Activated T-helper 1 cell treated with Interleukin-2 at 50 U/mL for 16 hours (primary cell): ENCODE measurements at places on chromosomes 6 and 20.

GRCh38 chr6:66638099-66638498 is 931.1 kb upstream of the EYS start:
- DNase-seq: no peak

GRCh38 chr6:129936329-129937165 is 75.4 kb upstream of the TMEM244 start:
- peak; percentile 6 for DNase-seq

GRCh38 chr6:145822456-145822855 is 7.9 kb upstream of the FBXO30 start:
- no peak for DNase-seq

GRCh38 chr20:61092251-61092650 is 159.8 kb upstream of the CDH4 start:
- DNase-seq: no peak

- peak; percentile 13 for DNase-seq
Observed at GRCh38 chr6:107114926-107115694, at the start of gene BEND3. Gene BEND3, minus strand, starts transcription at chr6:107115515. Its CDS starts 16,230 bp downstream, at chr6:107099285.

DNA sequence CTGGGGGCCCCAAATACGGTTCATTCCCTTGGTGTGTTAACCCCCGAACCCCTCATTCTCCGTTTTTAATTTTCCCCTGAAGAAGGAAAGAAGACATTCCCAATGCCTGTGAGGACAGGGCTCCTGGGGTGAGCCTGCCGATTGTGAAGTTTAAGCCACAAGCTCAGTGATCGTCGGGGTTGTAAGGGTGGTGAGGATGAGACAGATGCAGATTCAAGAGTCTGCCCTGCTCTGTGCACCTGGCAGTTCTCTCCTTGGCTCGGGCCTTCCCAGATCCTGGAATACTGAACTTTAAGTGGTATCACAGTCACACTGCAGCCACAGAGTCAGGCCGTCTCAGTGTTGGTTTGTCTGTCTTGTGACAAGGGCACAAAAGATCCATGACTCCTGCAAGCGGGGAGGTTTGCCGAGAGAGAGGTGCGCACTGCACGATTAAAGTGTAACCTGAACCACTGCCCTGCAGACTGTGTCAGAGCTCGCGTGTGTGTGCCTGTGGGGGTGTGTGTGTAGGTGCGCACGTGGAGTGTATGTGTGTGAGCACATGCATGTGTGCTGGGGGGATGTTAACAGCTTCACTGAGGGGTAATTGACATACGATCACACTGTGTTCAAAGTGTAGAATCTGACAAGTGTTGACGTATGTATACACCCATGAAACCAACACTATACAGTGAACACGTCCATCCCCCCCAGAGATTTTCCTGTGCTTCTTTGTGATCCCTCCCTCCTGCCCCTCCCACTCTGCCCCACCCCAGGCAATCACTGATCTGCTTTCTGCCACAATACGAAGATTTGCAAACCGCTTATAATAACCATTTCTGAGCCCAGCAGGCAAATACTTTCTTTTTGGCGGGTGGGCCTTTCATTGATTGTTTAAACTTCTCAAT is 38.9 kb downstream of the RPP40 start:
- DNase-seq: no peak

DNA sequence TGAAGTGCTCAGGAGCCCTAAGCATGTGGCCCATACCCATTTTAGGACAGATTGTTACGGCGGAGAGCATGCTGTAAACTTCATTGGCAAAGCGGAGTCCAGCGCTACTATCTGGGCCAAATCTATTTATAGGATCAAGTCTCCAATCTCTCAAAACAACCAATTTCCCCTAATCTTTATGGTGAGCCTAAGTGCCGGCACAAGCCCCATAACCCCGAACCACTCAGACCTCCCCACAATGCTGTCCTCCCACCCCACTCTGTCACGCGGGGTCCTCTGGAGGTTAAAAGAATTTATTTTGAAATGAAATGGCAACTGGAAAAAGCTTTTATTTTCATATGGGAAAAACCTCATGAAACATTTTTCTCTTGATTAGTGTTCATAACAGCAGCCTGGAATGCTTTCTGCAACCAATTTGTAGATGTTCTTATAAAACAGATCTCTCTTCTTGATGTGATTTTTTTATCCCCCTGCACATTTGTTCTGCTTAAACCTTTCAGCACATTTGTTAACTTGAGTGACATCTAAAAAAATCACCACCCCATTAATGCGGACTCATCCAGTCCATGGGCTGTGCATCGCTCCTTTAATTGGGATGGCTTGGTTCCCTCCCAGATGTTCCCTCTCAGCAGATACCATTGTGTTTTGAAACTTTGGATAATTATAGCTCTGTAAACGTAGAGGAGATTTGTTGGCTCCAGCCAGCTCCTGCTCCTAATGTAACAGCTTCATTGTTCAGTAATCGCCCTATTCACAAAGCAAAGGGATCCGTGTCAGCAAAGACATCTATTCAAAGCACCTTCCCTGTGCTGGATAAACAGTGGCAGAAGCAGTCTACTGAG is 323.6 kb downstream of the CD83 start:
- DNase-seq: no peak

DNA sequence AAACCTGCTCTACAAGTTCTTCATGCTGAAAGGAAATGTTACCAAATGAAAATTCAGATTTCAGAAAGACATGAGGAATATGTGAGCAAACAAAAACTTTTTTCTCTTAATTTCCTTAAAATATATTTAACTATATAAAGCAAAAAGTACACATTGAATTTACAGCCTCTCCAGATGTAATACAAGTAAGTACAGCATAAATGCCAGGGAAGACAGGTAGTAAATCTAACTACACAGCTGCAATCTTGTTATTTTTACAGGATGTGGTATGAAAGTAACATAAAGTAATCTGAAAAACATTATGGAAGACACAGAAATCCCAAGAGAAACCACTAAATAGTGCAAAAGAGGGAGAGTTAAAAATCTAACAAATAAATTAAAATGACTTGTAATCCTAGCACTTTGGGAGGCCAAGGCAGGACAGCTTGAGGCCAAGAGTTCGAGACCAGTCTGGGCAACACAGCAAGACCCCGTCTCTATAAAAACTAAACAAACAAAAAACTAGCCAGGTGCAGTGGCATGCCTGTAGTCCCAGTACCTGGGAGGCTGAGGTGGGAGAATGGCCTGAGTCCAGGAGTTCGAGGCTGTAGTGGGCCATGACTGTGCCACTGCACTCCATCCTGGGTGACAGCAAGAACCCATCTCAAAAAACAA is 50.7 kb downstream of the FAM8A1 start:
- no peak for DNase-seq

DNA sequence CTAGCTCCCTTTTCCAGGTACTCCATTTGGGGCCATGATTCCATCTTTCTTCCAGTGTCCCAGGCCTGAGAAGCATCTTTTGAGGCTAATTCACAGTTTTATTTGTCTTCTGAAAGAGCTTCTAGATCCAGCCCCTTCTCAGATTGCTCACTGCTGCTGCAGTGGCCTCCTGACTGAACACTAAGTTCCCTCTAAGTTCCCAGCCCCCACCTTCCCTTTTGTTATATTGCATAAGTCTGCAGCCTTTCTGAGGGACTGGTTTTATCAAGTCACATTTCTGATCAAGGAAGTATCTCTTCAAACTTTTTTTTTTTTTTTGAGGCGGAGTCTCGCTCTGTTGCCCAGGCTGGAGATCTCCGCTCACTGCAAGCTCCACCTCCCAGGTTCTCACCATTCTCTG is 10.7 kb downstream of the MAPRE1 start:
- DNase-seq: no peak

GRCh38 chr20:11092151-11092550 is 418.4 kb upstream of the JAG1 start:
- DNase-seq: no peak

GRCh38 chr6:118354641-118355040 is 193.5 kb upstream of the PLN start:
- DNase-seq: no peak

GRCh38 chr20:22584922-22585785 is 782 bp upstream of the FOXA2 start:
- DNase-seq: no peak

GRCh38 chr6:4658486-4658885 is 117.7 kb upstream of the CDYL start:
- no peak for DNase-seq

DNA sequence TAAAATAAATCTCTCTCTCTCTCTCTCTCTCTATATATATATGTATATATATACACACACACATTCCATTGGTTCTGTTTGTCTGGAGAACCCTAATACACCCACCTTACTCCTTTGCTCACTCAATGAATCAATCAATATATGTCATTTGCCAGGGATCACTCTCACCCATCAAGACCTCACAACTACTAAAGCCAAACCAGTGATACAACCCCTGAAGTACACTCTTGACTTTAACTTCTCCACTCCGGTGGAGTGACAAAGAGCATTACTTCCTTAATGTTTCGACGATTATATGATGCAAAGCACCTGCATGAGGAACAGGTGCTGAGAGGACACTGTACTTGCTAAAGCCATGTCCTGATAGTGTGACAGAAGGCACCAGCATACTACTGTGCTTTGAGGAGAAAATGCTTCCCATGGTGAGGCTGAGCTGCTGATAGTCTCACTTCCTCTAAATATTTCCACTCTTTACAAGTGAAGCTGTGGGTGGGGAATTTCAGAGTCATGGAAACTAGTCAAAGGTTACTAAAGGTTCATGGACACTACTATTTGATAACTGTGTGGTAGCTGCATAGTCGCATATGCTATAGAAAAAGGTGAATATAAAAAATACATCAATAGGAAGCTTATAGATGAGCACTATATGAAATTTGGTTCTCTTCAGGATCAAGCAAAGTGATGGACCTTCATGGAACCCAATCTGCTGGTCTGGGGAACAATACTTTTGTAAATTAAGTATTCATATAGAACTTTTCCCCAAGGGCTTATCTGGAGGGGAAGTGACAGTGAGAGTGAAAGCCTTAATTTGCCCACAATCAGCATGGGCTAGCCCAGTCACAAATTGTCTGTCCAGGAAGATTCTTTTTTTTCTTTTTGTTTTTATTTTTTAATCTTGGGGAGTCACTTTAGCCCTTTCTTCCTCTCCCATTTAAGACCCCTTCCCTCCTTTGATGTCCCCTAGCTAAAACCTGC is 141.9 kb upstream of the NEDD9 start:
- no peak for DNase-seq

DNA sequence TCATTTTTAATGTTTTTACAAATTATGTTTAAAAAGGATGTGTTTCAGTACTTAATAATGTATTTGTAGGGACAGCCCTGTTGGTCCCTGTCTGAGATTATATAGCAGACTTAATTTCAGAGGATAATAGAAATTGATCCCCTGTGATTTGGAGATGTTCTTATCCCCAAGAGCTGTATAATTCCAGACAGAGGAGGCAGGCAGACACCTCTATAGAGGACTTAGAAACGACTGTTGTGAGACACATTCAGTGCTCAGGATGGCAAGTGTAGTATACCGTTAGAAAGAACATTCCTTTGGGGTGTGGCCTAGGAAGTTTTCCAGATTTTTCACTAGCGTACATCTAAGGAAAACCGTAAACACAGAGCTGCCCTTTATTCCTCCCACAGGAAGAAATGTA is 117.8 kb downstream of the MAP3K4 start:
- no peak for DNase-seq

DNA sequence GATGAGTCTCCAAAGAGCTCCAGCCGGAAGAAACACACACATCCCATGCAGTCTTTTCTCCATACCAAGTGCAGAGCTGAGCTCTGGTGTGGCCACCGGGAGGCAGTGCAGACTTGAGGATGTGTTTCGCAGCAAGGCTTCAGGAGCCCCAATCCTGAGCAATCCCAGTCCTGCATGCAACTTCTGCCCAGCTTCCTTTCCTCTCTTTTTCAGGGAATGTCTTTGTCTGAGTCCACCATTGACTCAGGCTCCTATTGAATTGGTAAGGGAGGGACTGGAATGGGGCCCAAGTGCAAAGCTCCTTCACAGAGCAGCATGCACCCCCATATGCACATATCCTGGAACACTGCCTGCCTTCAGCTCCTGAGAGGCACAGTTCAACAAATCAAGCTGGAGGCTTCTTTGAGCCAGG is 50.5 kb upstream of the ASIP start:
- DNase-seq: no peak

GRCh38 chr6:12950976-12951375 is 234.4 kb downstream of the PHACTR1 start:
- no peak for DNase-seq

- no peak for DNase-seq
Observed at GRCh38 chr6:93391965-93392364, 27.4 kb downstream of the EPHA7 start.

DNA sequence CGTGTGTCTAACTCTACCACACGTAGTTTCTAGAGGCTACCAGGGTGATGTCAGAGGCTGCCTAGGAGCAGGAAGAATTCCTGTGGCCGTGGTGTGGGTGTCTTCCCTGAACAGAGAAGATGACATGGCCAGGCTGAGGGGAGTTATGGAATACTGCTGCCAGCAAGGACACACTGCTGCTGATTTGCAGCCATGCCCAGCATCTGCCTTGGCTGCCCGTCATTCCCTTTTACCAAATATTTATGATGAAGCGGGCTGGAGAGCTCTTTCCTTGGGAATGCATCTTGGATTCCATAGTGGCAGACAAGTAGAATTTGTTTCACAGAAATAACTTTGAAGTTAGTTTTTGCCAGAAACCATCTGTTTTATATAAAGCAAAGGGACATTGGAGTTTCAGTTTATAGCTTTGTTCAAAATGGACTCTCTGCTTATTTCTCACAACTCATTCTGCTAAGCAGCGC is 80.8 kb upstream of the VSTM2L start:
- DNase-seq: no peak

DNA sequence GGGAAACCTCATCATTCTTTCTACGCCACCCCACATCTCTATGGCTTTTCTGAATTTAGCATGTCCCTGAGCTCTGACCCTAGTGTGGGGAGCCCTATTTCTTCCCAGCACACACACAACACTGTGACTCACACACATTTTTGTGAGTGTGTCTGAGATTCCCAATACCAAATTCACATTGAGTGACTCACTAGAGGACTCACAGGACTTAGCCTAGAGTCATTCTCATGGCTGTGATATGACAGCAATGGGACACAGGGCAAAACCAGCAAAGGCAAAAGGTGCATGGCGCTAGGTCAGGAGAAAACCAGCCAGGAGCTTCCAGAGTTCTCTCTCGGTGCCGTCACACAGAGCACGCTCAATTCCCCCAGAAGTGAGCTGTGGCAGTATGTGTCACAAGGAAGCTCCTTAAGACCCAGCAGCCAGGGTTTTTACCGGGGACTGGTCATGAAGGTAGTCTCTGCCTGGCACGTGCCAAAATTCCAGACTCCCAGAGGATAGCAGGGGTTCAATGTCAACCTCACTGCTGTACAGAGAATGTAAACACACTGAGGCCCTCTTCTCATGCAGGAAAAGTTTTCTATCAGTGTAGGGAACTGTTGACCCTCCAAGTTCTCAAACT is 6.2 kb downstream of the CSTL1 start:
- DNase-seq: no peak

GRCh38 chr20:48019940-48020339 is 234.7 kb upstream of the SULF2 start:
- no peak for DNase-seq

DNA sequence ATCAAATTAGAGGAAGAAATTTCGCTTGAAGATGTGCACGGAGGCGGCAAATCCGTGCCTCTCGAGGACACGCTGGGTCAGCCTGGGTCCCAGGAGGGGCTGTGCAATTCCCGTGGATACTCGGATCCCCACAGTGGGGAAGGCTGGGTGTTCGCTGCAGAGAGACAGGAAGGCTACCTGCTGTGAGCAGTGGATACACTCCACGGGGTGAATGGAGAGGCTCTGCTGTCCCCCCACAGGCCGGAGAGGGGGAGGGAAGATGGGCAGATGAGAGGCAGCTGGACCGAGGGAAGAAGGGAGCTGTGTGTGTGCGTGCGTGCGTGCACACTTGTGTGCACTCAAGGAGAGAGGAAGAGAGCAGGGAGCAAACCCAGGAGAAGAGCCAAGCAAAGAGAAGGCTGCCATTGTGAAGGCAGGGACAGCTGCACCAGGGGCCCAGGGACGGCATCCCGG is 57.3 kb downstream of the SULF2 start:
- no peak for DNase-seq
